ENCODE measurements at places on chromosomes 13 and 19.

DNA sequence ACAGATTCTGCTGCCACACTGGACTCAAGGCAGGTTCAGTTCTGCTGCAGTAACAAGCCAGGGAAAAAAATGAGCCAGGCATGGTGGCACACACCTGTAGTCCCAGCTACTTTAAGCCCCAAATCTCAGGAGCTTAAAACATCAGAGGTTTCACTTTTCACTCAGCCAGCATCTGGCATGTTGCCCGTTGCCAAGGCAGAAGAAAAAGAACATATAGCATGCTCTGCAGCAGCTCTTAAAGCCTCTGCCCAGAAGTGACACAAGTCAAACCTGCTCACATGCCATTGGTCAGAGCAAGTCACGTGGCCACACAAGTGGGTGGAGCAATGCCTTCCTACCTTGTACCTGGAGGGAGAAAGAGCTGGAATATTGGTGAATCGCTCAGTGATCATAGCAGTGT lies 14.7 kb upstream of the ADGRE5 start:
- H3K4me1 ChIP-seq = peaks cover 88% of the 10 kb centered on the region
- peak overlapping the region; percentile 68 for H3K27ac ChIP-seq
- no peaks in the 10 kb centered on the region for H3K27me3 ChIP-seq
- H3K4me3 ChIP-seq = peak overlapping the region; percentile 46
- DNase-seq = peak; percentile 93

GRCh38 chr13:53800011-53800410 lies 771.4 kb downstream of the OLFM4 start:
- no peak overlapping the region for H3K27ac ChIP-seq
- H3K36me3 ChIP-seq = no peaks in the 10 kb centered on the region
- DNase-seq = no peak
- no peaks in the 10 kb centered on the region for H3K27me3 ChIP-seq
- no peak overlapping the region for H3K4me3 ChIP-seq
- H3K4me1 ChIP-seq = no peaks in the 10 kb centered on the region

DNA sequence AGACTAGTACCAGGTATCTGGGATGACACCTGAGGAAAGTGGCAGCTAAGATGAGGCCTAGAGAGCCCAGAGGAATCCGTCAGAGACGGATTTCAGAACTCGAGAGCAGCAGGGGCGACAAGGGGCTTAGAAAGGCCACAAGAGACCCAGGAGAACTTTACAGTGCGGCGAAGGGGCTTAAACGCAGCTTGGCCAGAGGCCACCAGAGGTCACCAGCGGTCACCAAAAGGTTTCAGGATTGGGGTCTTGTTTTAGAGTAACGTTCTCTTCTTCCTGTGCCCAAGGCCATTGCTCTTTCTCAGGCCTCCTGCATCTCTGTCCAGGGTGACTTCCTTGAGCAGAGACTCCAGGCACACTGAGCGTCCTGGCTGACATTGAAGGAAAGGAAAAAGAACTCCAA lies 2.2 kb downstream of the ZSCAN22 start:
- H3K27me3 ChIP-seq = no peaks in the 10 kb centered on the region
- H3K36me3 ChIP-seq = no peaks in the 10 kb centered on the region
- no peak for DNase-seq
- no peak overlapping the region for H3K27ac ChIP-seq
- H3K4me3 ChIP-seq = no peak overlapping the region
- H3K4me1 ChIP-seq = peaks cover 30% of the 10 kb centered on the region

- no peak overlapping the region for H3K4me3 ChIP-seq
- no peaks in the 10 kb centered on the region for H3K4me1 ChIP-seq
- no peak for DNase-seq
- no peaks in the 10 kb centered on the region for H3K27me3 ChIP-seq
Measured at GRCh38 chr13:89212186-89212585, 1541.0 kb downstream of the SLITRK5 start.

- no peak overlapping the region for H3K4me3 ChIP-seq
- no peak for DNase-seq
Measured at GRCh38 chr13:109043636-109044035, 414.2 kb downstream of the MYO16 start.

GRCh38 chr19:11168568-11168967 lies 13.0 kb upstream of the SPC24 start:
- H3K36me3 ChIP-seq = no peaks in the 10 kb centered on the region
- DNase-seq = no peak
- H3K4me3 ChIP-seq = no peak overlapping the region
- H3K27me3 ChIP-seq = no peaks in the 10 kb centered on the region
- H3K4me1 ChIP-seq = no peaks in the 10 kb centered on the region

DNA sequence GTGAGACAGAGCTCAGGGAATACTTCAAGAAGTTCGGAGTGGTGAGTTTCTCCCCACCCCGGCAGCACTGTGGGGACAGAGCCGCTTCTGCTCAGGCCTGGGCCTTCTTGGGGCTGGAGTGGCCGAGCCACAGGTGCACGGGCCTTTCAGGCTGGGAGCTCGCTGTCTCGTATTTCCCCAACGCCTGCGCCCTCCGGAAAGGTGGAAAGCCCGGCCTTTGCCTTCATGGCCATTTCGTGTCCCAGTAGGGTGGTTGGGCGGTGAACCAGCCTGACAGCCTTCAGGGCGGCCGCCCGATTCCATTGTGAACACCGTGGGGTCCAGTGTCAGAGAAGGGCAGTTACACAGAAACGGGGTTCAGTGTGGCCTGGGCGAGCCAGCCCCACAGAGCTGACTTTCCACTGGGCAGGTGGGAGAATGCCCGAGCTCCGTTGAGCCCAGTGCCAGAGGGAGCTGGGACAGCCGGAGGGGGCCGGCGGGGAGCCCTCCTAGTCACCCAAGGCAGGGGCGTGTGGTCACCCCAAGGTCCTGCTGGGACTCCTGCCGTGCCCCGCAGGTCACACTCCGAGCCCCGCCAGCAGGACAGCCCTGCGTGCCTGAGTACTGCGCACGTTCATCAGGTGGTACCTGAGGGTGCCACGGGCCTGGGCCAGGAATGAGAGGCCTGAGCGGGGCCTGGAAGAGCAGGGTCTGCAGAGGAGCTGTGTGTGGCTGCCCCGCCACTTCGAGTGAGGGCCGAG lies 14.0 kb downstream of the DAZAP1 start:
- H3K36me3 ChIP-seq = peaks cover 59% of the 10 kb centered on the region
- H3K27ac ChIP-seq = no peak overlapping the region
- DNase-seq = no peak
- no peak overlapping the region for H3K4me3 ChIP-seq
- H3K4me1 ChIP-seq = peaks cover 2% of the 10 kb centered on the region
- H3K27me3 ChIP-seq = no peaks in the 10 kb centered on the region

DNA sequence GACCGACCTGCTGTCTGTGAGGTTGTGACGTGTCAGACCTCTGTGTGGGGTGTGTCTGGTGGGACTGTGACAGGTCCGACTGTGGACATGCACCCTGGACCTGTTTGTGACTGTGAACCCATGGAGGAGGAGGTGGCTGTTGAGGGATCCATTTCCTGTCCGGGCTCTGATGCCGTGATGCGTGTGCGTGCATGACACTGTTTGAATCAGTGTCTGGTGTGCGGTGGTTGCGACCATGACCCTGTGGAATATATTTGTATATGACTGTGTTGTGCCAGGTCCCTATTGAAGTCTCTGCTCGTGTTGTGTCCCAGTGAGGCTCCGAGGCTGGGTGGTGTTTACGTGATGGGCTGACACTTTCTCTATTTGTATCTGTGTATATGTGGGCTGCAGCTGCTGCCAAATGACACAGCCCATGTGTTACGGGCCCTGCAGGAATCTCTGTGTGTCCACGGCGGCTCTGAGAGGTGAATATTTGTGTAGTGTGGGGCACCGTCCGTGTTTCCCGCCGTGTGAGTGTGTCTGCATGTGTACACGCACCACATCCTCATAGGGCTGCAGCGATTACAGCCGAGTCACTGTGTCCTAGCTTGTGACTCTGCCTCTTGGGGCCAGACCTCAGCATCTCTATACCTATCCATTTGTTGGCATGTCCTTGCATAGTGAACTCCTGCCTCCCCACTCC lies 18.3 kb downstream of the CCDC97 start:
- H3K4me1 ChIP-seq = peaks cover 69% of the 10 kb centered on the region
- no peak for DNase-seq
- peak overlapping the region; percentile 80 for H3K27ac ChIP-seq
- no peaks in the 10 kb centered on the region for H3K27me3 ChIP-seq
- H3K36me3 ChIP-seq = peaks cover 28% of the 10 kb centered on the region

GRCh38 chr19:3682741-3683404 lies 17.4 kb downstream of the PIP5K1C start:
- no peaks in the 10 kb centered on the region for H3K27me3 ChIP-seq
- DNase-seq = no peak
- no peaks in the 10 kb centered on the region for H3K36me3 ChIP-seq
- peaks cover 9% of the 10 kb centered on the region for H3K4me1 ChIP-seq
- H3K4me3 ChIP-seq = no peak overlapping the region

DNA sequence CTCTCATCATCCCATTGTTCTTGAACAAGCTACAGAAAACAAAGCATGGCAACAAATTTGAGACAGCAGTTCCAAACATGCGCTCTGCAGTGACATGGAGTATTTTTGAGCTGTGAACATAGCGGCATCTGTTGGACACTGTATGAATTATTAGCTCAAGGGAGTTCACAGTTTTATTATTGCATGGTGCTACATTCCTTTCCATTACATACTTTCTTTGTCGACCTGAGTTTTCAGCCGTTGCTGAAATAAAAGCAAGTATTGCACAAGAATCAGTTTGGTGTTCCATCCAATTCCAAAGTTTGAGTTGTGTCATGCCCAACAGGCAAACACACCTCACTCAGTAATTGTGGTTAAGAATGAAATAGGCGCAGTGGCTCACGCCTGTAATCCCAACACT lies 30.1 kb upstream of the METTL21C start:
- no peak for DNase-seq
- no peaks in the 10 kb centered on the region for H3K36me3 ChIP-seq
- H3K27me3 ChIP-seq = peaks cover 3% of the 10 kb centered on the region
- no peak overlapping the region for H3K4me3 ChIP-seq
- H3K4me1 ChIP-seq = no peaks in the 10 kb centered on the region
- no peak overlapping the region for H3K27ac ChIP-seq

DNA sequence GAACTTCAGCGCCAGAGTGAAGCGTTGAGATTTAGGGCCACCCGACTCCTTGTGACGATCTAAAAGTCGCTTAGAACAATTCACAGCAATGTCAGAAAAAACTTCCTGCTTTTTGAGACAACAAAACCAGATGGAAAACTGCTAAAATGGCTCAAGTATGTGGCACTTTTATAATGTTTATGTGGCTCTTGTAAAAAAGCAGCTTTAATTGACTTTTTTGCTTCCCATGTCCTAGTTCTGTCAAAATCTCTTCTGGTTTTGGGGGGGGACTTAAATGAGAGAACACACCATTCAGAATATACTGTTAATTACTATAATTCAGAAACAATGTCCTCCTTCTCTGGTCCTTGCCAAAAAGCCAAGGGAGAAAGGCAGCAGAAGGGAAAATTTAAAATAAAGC lies 154.7 kb upstream of the LSM14A start:
- H3K4me3 ChIP-seq = no peak overlapping the region
- no peaks in the 10 kb centered on the region for H3K27me3 ChIP-seq
- no peak overlapping the region for H3K27ac ChIP-seq

GRCh38 chr13:105151639-105152038 lies 1383.8 kb downstream of the EFNB2 start:
- no peak overlapping the region for H3K4me3 ChIP-seq
- no peaks in the 10 kb centered on the region for H3K36me3 ChIP-seq
- H3K27ac ChIP-seq = no peak overlapping the region
- DNase-seq = no peak
- no peaks in the 10 kb centered on the region for H3K4me1 ChIP-seq

DNA sequence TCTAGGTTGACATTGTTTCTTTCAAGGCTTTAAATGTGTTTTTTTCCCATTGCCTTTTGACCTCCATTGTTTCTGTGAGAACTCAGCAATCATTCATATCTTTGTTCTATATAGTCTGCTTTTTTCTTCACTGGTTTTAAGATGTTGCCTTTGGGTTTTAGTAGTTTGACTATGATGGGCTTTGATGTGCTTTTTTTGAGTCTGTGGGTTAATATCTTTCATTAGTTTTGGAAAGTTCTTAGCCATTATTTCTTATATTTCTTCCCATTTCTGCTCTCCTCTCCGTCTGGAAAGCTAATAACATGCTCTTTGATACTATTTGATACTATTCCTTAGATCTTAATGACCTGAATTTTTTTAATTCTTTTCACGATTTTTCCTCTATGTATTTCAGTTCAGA lies 32.7 kb downstream of the CCDC8 start:
- no peak overlapping the region for H3K4me3 ChIP-seq
- H3K4me1 ChIP-seq = no peaks in the 10 kb centered on the region
- H3K36me3 ChIP-seq = peaks cover 46% of the 10 kb centered on the region
- H3K27ac ChIP-seq = no peak overlapping the region
- no peak for DNase-seq

DNA sequence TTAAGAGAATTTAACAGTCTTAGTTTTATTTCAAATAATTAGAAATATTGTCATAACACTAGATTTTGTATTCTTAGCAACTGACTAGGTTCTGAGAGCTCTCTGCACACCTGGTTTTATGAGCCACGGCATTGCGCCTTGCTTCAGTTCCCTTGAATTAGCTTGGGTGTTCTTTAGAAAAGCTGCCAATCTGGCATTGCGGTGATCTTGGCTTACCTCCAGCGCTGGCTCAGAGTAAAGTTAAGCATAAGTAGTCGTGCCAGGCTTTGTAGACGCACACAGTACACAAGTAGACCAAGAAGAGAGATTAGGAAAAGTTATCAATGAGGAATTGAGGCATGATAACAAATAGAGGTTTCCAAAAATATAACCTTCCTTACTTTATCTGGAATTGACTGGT lies 45.7 kb downstream of the TPP2 start:
- no peaks in the 10 kb centered on the region for H3K4me1 ChIP-seq
- DNase-seq = no peak
- no peaks in the 10 kb centered on the region for H3K27me3 ChIP-seq
- H3K27ac ChIP-seq = no peak overlapping the region

GRCh38 chr13:35473802-35474201 lies 2.7 kb downstream of the MAB21L1 start:
- no peak overlapping the region for H3K4me3 ChIP-seq
- peaks cover 8% of the 10 kb centered on the region for H3K4me1 ChIP-seq
- H3K27ac ChIP-seq = no peak overlapping the region
- no peak for DNase-seq
- peaks cover 21% of the 10 kb centered on the region for H3K27me3 ChIP-seq

DNA sequence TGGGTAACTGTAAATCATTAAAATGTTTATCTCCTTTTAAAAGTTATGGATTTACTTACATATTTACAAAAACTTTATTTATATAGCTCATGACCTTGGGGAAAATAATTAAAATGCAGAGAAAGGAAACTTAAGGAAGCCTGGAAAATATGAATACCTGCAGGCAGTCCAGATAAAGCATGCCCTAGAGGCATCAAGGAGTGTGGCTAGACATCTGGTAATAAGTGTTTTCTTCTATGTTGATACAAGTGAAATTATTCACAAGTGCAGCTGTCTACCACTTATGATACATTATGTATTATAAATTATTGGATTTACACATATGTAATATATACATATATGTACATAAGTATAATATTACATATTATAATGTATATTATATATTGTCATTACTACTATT lies 207.9 kb downstream of the LMO7 start:
- H3K27ac ChIP-seq = no peak overlapping the region
- H3K27me3 ChIP-seq = no peaks in the 10 kb centered on the region
- no peak overlapping the region for H3K4me3 ChIP-seq
- no peaks in the 10 kb centered on the region for H3K36me3 ChIP-seq
- no peaks in the 10 kb centered on the region for H3K4me1 ChIP-seq
- DNase-seq = no peak
